Activated CD8-positive, alpha-beta memory T cell treated with anti-CD3 and anti-CD28 coated beads for 1 hour (primary cell): ENCODE measurements at places on chromosomes 2 and 18.

DNA sequence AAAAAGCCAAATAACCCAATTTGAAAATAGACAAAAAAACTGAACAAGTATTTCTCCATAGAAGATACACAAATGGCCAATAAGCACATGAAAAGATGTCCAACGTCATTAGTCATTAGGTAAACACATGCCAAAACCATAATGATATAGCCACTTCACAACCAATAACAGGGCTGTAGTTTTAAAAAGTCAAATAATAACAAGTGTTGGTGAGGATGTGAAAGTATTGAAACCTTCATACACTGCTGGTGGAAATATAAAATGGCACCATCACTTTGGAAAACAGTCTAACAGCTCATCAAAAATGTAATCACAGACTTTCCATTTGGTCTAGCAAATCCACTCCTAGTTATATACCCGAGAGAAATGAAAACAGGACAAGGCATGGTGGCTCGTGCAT lies 144.2 kb upstream of the CYP1B1 start:
- DNase-seq = no peak

- no peak for DNase-seq
Observed at GRCh38 chr2:118844261-118845004, 3.0 kb downstream of the EN1 start.

- DNase-seq = no peak
Observed at GRCh38 chr18:32707147-32707546, 65.7 kb downstream of the KLHL14 start.

GRCh38 chr2:172181840-172182239 lies 79.1 kb upstream of the DLX2 start:
- no peak for DNase-seq

DNA sequence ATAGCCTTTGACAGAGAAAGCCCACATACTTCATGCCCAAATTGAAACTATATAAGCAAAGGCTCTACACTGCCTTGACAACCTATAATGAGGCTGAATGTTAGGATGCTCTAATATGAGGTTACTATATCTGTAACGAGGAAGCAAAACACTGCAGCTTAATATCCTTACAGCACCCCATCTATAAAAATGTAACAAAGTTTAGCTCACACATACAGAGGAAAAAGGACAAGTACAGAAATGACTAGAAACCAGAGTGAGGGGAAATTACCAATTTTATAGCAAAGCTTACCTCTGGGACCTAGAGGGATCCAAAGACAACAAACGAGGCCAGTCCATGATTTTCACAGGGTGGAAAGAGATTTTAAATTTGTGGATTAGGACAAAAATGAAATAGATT lies 138.5 kb downstream of the COL4A4 start:
- DNase-seq = no peak

DNA sequence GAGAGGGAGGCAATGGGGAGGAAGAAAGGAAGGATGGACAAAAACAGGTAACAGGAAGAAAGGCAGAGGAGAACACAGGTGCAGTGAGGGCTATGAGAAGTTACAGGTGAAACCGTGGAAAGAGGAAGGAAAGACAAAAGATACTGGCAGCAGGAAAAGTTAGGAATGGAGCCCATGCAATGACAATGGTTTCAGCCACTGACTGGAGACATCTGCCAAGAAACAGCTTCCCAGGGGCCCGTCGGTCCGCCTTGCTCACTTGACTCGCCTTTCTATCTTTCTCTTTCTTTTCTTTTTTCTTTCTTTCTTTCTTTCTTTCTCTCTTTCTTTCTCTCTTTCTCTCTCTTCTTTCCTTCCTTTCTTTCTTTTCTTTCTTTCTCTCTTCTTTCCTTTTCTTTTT lies 37.5 kb downstream of the ST8SIA5 start:
- DNase-seq = no peak

GRCh38 chr18:27042177-27042576 lies 142.9 kb downstream of the CHST9 start:
- no peak for DNase-seq

- DNase-seq = no peak
Observed at GRCh38 chr18:79366177-79367094, 29.3 kb upstream of the NFATC1 start.

GRCh38 chr2:190062053-190062452 lies 476 bp downstream of the MSTN start:
- DNase-seq = no peak

DNA sequence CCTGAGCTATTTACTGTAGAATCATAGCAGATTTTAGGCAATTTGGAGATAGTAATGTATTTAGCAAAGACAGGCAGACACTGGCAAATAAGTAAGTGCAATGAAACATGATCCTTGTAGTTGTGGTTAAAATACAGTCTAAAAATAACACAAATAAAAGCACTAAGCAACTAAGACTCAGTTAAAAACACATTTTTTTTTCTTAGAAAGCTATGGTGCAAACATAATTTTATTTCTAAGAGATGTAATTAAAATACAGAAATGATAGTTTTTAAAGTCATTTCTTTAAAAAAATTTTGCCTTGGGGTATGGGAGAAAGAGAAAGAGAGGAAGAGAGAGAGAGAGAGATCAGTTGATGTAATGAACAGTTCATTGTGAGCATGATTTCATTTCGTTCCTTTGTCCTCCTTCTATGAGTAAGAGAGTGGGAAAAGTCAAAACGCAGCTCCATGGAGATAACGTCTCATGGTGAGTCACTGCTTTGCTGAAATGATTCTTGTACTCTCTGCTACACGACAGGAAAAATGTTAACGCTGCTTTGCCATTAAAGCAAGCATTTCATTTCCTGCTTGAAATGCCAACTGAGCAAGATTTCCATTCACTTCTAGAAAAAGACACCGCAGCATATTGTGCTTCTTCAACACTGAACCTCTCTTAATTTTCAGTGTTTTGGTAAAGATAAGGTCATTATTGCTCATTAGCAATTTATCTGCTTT lies 61.3 kb upstream of the PGAP1 start:
- DNase-seq = no peak

- DNase-seq = no peak
Observed at GRCh38 chr18:50080316-50080715, 114.6 kb downstream of the MYO5B start.
